ENCODE measurements at places on chromosomes 11 and 22. TPM values are rescaled to one million over a fixed set of nuclear protein-coding genes. Genes with fewer than 3 reads are reported as not detected.

GRCh38 chr11:116172851-116173250, 599.9 kb downstream of the BUD13 start:
- no peak for DNase-seq

GRCh38 chr11:102229510-102230123, 87.7 kb upstream of the BIRC3 start:
- no peak for DNase-seq

GRCh38 chr11:95723361-95723942, 66.1 kb downstream of the FAM76B start:
- DNase-seq: no peak

DNA sequence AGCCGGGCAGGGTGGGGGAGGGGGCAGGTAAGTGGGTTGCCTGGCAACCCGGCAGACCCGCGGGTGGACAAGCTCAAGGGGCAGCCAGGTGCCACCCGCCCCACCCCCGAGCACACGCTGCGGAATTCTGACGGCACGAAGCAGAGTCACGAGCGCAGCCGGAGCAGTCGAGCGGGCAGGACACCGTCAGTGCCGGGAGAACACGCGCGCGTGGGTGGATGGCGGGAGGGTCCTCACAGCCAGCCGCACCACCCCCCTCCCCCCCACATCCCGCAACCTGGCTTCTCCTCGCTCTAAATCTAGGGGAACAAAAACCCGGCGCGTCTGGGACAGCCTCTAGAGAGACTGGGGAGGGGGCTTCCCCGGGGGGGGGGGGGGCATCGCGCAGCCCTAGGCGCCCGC, 133.1 kb upstream of the HSD17B12 start:
- DNase-seq: no peak

DNA sequence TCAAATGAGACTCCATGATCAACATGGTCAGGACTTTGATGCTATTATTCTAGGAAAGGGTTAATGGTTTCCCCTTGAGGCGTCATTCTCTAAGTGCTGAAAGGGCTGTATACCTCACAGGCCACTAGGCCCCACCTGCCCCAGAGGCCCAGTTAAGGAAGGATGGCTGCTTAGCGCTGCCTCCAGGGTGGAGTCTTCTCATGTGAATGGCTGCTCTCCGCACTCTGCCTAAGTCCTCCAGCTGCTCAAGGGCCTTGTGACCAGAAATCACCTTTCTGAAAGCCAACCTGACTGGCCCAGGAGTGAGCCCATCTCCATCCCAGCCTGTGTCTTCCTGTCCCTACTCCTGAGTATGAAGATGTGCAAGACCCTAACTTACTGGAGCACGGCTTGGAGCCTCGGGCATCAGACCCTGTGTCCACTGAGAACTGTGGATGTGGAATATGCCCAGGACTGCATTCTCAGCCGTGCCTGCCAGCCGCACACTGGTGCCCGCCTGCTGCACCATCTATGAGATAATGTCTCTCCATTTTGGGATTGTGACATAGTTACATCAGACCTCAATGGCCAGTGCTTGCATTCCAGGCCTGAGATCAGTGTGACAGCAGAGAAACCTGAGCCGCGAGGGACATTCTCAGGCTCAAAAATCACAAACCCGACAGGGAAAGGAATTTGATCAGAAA, 51.0 kb downstream of the SNX19 start:
- DNase-seq: no peak

GRCh38 chr11:94112206-94112953, 16.3 kb upstream of the PANX1 start:
- no peak for DNase-seq

- no peak for DNase-seq
These were observed 39.4 kb upstream of the RTL6 start for GRCh38 chr22:44537467-44537866.

DNA sequence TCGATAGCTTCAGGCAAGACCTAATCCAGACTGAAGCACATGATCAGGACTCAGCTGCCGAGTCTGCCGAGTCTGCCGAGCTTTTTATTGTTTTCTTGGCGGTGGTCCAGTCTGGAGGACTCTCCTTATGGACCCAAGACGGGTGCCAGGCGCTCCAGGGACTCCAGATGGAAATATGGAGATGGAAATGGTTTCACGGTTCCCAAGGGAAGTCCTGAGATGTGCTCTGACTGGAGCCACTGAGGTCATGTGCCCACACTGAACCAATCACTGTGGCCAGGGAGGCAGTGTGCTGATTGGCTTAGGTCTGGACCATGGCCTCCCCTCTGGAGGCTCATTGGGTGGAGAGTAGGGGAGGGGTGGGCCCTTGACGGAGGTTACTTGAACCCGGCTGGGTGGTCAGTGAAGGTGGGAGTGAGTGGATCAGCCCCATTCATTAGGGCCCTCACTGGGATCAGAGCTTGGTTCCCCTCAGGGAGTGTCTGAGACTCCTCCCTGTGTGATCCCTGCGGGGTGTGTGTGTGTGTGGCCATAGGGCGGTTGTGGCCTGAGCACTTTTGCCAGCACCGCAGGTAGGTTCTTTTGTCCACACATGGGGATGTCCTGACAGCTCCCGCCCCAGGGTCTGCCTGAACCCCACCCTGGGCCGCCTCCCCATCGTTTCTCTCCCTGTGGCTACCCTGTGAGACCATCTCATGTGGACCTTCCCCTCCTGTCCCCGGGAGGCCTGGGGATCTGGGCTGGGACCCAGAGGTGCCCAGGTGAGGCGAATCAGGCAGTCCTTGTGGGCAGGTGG, 14.0 kb downstream of the RPS6KA4 start:
- peak; percentile 88 for DNase-seq

DNA sequence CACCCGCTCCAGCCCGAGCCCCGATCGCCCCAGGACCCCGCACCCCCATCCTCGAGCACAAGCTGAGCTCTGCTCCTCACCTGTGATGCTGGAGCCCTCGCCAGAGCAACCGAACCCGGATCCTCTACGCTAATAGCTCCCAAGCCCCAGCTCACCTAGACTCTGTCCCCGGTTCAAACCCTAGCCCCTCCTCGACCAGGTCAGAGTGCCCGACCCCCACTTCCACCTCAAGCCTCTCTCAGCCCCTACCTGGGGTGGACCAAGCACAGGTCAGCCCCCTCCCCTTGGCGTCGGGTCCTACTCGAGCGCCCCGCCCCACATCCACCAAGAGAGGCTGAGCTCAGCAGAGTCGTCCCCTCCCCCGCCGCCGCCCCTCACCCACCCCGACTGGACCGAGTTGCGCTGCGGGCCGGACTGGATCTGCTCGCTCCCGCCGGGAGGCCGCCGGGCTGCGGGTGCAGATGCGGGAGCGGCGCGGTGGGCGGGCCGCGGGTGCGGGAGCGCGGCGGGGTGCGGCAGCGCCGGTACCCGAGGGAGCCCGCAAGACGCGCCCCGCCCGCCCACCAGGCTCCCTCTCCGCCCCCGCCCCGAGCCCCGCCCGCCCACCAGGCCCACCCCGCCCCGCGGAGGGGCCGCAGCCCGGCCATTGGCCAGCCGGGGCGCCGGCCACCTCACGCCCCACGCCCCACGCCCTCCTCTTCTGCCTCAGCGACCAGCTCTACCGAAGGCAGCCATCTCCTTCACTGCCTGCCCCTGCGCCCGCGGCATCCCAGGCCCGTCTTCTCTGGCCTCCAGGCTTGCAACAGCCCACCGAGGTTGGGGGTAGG, 577 bp upstream of the DKK3 start:
- DNase-seq: peak; percentile 38

- no peak for DNase-seq
These were observed 1436.4 kb downstream of the BRD1 start for GRCh38 chr22:48391171-48391711.

DNA sequence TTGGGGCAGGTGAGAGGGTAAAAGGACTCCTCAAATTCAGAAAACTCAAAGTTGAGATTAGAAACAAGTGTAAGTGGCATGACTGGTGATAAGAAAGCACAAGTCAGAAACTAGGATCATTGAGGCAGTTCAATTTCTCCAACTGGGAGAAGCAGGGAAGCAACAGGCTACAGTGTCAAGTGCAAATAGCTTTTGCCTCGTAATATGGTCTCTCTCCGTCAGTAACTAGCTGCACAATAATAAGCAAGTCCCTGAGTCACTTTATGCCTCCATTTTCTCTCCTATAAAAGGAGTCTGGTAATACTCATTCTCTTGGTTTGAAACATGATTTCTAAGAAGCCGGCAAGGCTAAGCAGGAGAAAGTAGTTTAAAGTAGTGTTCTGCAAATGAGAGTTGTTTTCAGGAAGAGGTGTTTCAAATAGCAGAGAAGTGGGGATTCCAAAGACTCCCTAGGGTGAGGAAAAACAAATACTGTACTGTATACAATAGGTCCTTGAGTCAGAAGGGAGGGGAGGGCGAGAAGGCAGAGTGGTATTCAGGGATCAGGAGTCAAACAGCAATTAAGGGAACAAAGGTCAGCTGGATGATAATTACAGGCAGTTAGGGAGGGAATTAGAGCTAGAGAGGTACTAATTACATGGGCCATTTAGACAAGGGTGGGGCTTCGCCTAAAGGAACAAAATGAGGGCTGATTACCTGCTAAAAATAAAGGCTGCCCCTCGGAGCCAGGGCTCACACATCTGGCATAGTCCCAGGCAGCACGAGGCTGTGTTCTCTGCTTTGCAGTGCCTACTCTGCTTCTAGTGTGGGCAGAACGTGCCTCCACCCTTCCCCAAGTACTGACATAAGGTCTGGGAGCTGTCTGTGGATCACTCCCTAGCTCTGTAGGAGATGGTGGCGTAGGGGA, 96.0 kb upstream of the BDNF start:
- no peak for DNase-seq

GRCh38 chr22:47406180-47406834, 643.9 kb downstream of the TBC1D22A start:
- DNase-seq: no peak

DNA sequence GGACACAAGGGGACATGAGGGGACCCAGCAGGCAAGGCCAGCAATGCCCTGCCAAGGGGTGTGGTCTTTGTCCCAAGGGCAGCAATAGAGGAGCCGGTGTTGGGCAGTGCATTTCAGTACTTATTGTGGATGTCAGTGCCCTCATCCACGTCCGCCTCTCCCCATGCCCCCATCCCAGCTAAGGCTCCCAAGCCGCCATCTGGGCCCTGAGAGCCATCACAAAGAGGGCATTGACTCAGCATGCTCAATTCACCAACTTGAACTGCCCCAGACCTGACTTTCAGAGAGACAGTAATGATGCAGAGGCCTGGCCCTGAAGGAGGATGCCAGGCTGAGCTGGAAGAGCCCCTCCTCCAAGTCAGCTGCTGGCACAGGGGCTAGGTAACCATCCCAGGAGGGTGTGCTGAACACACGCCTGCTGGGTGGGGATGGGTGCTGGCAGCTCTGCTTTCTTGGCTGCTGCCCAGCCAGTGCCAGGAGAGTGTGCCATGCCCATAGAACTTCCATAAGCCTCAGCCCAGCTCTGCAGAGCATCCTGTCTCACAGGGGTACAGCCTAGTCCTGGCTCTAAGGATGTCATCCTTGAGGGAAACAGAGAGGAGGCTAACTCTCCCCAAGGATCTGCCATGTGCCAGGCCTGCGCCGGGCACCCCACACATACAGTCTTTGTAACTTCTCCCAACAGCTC, 46.5 kb downstream of the PDE2A start:
- no peak for DNase-seq

DNA sequence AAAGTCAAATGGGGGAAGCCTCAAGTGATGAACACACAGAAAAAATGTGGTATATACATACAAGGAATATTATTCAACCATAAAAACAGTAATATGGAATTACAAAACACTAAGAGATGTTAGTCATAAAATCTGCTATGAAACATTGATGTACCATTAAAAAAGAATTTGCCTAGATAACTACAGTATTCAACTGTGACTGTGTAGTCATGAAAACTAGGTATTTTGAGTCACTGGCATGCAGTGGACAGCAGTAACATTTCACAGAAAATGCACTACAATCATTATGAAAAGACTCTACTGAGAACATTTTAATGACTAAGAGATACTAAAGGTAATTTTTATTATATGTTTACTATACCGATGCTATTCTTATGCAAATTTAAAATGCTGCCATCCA, 11.7 kb downstream of the ZNF195 start:
- no peak for DNase-seq

DNA sequence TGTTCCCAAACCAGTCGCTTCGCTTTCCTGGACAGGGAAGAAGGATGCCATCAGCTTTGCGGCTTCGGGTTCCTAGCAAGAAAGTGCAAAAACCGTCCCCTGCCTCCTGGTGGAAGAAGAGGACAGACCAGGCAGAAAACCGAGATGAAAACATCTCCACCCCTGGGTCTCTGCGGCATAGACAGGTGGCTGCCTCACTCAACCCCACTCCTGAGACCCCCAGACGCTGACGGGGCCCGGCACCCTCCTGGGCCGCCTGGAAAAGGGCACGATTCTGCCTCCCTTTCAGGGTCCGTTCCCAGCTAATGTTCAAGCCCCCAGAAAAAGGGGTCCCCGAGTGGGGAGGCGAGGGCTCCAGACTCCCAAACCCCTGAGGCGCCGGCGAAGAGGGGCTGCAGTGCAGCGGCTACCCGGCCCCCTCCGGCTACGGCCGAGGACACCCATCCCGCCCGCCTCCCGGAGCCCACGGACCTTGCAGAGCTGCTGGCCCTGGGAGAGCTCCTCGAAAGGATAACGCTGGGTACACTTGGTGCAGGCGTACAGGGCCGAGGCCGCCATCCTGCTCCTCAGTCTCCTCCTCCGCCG, 569 bp downstream of the FAM76B start:
- peak; percentile 28 for DNase-seq

GRCh38 chr11:133830931-133831907, 14.1 kb downstream of the SPATA19 start:
- no peak for DNase-seq

DNA sequence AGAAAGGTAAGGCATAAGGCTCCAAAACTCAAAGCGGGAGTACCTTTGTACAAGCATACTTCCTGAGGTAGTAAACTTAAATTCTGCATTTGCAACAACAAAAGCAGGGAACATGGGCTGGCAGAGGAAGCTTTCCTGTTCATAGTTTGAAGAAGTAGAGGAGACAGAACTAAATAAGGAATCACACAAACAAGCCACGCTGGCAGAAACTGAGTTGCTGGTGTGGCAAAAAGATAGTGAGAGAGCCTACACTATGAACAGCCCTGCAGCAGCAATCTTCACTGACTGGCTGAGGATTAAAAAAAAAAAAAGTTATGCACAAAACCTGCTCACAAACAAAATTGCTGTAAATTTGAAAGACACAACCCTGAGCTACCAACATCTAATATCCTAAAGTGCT, 46.5 kb downstream of the FCHSD2 start:
- no peak for DNase-seq

- no peak for DNase-seq
These were observed 21.2 kb upstream of the MAP6 start for GRCh38 chr11:75689863-75690609.

GRCh38 chr11:83054001-83054400, 17.7 kb downstream of the RAB30 start:
- no peak for DNase-seq

- DNase-seq: no peak
These were observed 89.8 kb downstream of the PIWIL4 start for GRCh38 chr11:94656968-94657367.

DNA sequence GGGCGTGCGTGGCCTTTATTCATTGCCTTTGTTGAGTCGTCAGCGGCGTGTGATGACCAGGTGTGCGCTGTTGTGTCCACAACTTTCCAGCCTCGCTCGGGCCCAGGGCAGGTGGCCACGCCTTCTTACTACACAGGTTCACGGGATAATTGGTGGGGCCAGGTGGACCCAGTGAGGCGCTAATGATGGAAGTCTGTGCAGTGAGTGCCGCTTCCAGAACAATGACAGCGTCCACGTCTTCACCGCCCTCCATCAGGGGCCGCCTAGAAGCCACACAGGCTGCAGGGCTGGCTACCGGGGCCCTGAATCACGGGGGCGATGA, 1197.3 kb downstream of the BRD1 start:
- DNase-seq: no peak

The MS4A4A gene
- polyA plus RNA-seq: not detected

The CEP126 gene
- 2.0 TPM for polyA plus RNA-seq

The OR8J1 gene
- not detected for polyA plus RNA-seq

The TMPRSS5 gene
- 0.30 TPM for polyA plus RNA-seq

The AGBL2 gene
- polyA plus RNA-seq: 1.9 TPM

The KCNJ11 gene
- 0.41 TPM for polyA plus RNA-seq
